Vagina (tissue), 2 donors: ENCODE measurements at places on chromosomes 7 and 10. TPM values are rescaled to one million over a fixed set of nuclear protein-coding genes. Genes with fewer than 3 reads are reported as not detected.

GRCh38 chr7:32034052-32034451 lies 36.2 kb downstream of the PDE1C start:
- DNase-seq, result no peak

GRCh38 chr10:128927497-128928161 lies 539.4 kb upstream of the MGMT start:
- no peak for DNase-seq

DNA sequence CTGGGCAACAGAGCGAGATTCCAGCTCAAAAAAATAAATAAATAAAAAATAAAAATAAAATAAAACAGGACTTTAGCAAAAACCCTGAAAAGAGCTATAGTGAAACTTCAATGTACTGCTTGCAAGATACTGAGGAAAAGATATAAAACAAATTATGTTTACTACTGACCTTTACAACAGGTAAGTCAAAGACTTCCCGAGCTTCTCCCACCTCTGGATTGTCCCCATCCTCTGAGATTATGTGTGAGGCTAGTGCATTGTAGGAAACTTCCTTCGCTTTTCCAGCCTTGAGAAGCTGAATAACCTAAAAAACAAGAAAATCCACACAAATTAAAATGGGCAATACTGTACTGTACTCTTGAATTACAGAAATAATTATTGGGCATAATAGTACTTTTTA lies 4.4 kb downstream of the PAXIP1 start:
- DNase-seq, result no peak

The SFMBT2 gene
- 12.5 TPM for total RNA-seq

The PNLIPRP3 gene
- 2.2 TPM for total RNA-seq

The CFAP46 gene
- total RNA-seq, result not detected

The OR2A25 gene
- not detected for total RNA-seq

The EN2 gene
- 0.98 TPM for total RNA-seq
